ENCODE measurements at places on chromosomes 3 and 15.
A peak's percentile ranks its signal among the peaks of the same experiment; 100 is the strongest.

DNA sequence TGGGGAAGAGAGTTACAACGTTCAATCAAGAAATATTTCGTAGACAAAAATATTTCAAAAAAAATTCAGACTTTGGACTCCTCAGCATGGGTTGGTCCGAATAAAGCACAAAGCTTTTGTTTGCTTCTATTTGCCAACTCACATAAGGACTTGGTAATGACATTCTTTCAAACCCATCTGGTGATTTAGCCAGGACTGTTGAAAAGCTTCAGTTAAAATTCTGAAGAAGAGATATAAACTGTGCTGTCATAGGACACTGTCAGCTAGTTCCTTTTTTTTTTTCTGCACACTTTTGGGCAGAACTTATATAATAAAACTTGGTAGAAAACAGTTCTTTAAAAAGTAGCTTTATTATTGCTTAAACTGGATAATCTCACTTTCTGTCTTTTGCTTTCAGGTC is 660.8 kb upstream of the SGO1 start:
- no peak for DNase-seq

DNA sequence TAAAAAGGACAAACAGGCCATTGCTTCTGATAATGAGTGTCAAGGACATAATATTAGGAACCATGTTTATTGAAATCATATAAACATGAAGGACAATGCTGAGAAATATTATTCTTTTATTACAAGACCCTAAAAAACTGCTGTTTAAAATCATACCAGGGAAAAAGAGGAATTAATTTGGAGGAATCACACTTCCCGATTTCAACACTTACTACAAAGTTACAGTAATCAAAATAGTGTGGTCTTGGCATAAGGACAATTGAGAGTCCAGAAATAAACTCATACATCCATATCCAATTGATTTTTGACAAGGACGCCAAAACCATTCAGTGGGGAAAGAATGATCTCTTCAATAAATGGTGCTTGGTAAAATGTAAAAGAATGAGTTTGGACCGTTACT is 13.0 kb downstream of the CYP1A1 start:
- DNase-seq = no peak

DNA sequence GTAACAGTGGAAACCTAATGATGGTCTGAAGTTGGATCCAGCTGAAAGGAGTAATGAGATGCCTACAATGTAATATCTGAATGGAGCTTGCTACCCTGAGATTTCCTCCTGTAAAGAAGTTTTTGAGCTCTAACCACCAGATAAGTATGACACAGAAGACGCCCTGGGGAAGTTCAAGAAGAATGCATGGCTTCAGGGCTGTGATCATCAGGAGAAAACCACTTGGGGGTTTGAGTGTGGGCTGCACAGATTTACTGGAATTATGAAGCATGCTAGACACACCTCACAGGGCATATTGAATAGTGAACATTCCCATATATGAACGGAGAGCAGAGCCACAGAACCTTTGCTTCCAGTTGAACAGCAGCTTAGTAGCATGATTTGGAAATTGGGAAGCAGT is 10.6 kb upstream of the CCDC80 start:
- DNase-seq = no peak

- DNase-seq = no peak
Observed at GRCh38 chr3:16907243-16907642, 22.5 kb downstream of the PLCL2 start.

- no peak for DNase-seq
Observed at GRCh38 chr3:63972196-63972595, 51.1 kb downstream of the PSMD6 start.

GRCh38 chr15:71386448-71387236 is 271.4 kb downstream of the THSD4 start:
- DNase-seq = no peak

DNA sequence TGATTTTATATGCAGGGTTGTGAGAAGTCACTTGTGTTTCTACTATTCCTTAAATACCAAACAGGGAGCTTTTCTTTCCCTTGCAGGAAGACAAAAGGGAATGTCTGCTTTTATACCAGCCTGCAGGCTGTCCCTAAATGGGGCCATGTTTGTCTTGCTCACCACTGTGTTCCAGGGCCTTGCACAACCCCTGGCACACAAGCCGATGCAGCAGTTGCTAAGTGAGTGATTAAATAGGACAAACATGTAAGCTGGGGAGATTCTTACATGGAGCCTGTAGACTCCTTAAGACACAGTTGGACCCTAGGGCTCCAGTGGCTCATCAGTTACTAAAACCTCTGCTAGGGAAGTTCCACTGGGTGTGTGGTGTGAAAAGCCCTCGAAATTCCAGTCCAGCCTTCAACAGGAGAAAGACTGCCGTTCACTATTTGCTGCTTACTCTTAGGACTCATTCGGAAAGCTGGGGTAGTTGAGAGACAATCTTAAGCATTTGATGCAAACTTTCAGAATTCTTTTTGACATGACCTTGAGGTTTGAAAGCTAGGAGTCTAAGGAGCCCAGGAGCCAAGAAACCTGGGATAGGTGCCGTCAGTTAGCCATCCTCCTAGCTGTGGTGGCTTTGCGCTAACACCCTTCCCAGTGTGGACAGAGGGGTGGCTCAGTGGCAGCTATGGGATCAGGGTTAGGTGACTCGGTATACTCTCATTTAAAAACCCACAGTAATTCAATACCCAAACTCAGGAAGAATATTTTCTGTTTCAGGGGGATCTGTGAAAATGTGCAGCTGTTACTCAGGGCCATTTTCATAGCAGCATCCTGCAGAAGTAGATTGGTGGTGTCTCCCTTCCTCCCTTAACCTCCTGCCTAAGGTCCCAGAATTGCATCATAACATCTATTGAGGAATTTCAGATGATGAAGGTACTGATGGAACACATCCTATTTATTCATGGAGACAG is 39.1 kb downstream of the SYNM start:
- DNase-seq = peak; percentile 61

DNA sequence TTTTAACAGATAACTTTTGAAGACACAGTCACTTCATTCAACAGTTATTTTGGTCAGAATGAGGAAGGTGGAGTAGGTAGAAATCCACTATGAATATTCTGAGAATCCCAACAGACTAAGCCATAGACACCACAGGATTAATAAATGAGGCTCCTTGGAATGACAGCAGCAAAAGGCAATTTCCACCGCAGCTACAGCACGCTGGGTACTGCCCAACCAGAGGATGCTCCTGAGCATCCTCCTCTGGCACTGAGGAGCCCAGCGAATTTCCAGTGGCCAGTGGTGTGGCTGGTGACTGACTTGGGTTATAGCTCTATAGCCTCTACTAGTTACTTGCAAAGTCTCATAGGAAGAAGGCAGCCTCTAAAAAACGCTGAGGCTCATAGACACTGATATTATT is 3.6 kb upstream of the NR1D2 start:
- no peak for DNase-seq

DNA sequence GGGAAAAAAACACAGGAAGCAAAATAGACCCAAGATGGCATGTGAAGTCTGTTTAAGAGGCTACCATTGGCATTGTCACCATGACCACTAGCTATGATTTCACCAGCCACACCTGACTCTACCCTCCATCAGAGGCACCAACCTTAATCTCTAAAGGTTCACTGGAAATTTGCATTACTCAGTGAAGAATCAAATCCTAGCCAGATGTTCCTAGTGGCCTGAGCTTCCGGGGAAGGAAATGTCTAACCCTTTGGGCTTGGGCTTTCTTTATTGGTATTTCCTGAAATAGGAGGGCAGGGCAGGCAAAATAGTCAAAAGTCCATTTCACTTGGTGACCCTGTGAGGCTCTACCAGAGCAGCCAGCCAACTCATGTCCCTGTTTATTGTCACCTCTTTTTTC is 110.9 kb upstream of the PHLDB2 start:
- no peak for DNase-seq

DNA sequence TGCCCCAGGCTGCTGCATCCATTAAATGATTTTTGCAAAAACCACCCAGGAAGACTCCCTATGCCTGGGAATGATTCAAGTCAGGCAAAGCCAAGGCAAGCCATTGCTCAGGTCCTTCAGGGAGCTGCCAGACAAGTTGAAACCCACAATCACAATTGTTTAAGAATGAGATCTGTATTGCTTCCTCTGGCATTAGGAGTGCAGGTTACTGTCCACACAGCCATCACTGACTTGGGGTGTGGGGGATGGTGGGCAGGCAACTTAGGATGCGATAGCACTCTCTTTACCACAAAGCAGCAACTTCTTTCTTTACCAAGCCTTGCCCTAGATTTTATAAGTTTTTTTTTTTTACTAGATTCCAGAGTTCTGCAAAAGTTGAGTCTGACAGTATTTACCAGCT is 15.0 kb upstream of the IL20RB start:
- no peak for DNase-seq
